ENCODE measurements at places on chromosomes 4 and X.
A peak's percentile ranks its signal among the peaks of the same experiment; 100 is the strongest.

DNA sequence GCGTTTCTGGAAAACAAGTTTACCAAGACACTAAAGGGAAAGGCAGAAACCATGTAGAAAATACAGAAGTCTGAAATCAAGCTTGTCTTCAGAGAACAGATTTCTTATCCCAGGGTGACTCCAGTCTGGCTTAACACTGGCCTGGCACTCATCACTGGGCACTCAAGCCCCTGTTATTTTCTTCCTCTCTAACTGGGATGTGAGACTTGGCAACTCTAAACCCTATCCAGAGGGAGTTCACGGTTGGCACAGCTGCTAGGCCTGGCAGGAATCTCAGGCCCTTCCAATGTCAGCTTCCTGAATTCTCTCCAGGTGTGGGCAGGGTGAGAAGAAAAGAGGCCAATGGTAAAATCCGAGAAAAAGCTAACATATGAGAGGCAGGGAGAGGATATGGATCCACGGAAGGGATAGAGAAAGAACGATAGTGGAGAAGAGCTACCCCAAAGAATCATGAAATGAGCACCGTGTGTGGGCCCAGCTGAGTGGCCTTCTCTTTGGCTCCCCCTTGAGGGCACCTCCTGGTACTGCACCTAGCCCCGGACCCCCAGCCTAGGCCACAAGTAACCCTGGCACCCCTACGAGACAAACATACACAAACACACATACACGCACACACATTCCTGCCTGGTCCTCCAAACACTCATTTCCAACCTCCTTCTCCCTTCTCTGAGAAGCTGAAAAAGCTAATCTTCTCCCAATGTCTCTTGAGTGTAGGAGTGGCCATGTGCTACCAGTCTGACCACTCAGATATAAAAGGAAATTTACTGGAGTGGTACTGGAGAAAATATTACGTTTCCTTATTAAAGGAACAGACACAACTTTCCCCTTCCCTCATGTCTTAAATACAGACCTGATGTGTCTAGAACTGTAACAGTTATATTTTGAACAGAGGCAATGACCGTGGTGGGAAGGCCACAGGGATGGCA is 16.6 kb upstream of the PTCHD1 start:
- peak; percentile 57 for DNase-seq

- DNase-seq = no peak
Observed at GRCh38 chr4:185480016-185480732, 8.6 kb upstream of the CCDC110 start.

- no peak for DNase-seq
Observed at GRCh38 chr4:112859456-112860184, 189.8 kb upstream of the ANK2 start.

GRCh38 chrX:46642145-46642544 is 68.6 kb downstream of the CHST7 start:
- no peak for DNase-seq

DNA sequence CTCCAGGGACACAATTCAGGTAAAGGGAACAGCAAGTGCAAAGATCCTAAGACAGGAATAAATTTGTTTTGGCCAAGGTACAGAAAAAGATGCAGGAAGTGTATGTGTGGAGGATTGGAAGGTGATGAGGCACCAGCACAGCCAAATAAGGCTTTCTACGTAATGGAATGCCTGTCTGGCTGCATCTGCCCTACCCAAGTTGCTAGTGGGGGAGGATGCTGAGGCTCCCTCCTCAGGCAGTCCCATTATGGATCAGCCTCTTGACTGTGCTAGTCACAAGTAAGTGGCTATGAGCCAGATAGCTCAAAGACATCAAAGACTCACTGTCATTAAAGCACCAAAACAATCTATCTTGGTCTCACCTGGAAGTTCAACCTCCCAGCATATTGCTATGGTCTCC is 300.9 kb upstream of the FAT4 start:
- DNase-seq = no peak

DNA sequence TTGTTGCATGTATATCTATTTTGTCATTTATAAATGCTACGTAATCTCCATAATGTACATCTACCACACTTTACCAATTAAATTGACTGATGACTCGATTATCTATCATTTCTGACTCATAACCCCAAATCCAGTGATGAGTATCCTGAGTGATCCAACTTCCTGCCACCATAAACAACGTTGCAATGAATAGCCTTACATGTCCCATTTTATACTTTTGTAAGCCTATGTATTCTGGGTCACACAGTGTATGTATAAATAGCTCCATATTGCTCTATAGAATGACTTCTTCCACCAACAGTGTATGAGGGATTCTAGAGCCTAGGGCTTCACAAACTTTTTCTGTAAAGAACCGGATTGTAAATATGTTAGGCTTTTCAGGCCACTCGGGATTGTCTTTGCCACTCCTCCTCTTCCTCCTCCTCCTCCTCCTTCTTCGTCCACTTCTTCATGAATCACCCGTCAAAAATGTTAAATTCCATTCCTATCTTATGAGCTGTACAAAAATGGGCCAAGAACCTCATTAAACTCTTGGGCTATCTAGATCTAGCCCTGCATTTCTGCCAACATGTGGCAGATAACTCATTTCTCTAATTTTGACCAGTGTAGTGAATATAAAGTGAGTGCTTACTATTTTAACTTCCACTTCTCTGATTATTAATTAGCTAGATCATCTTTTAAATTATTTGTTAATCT is 672.2 kb upstream of the AMOT start:
- DNase-seq = no peak

- no peak for DNase-seq
Observed at GRCh38 chr4:67456577-67457196, 88.6 kb downstream of the CENPC start.

DNA sequence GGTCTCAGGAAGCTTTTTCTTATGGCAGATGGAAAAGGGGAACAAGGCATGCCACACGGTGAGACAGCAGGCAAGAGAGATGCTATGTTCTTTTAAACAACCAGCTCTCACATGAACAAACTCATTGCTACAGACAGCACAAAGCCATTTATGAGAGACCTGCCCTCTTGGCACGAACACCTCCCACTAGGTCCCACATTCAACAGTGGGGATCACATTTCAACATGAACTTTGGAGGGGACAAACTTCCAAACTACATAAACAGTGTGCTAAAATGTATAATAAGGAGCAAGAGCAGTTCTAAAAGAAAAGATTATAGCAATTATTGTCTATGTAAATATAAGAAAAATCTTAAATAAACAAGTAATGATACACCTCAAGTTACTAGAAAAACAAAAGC is 391.8 kb upstream of the CPXCR1 start:
- DNase-seq = no peak

- DNase-seq = no peak
Observed at GRCh38 chr4:97330917-97331316, 812.4 kb downstream of the STPG2 start.

DNA sequence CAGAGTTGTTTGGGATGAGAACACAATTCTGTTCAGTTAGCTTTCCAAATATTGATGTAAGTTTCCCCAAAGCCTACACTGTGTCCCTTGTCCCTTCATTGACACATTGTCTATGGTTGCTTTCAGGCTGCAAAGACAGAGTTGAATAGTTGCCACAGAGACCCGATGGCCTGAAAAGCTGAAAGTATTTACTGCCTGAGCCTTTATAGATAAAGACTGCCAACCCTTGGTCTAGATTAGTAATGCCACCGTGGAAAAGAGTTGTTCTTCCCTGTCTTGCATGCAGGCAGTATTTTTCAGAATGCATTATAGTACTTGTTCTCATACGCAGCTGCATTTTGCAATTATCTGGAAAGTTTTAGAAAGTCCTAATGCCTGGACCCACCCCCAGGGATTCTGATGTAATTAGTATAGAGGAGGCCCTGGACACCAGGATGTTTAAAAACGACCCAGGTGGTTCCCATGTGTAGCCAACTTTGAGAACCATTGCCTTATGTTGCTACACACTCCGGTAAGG is 180.8 kb downstream of the FRMPD4 start:
- DNase-seq = no peak

DNA sequence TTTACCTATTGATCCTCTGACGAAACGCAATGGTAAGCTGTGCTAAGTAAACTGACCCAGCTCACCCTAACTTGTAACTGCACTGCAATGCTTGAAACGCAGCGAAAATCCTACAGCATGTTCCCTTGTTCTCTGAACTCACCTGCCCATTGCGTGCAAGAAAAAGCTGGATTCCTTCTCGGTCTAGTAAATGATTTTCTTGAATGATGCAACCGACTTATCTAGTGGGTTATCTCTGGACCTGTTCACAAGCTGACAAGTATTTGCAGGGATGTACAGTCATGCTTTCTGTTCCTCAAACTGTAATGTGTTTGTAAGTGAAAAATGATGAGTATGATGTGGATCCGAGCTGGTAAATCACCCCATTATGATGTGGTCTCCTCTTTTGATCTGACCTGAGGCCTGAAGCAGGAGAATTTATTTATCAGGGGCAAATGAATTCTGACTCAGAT is 140.1 kb downstream of the BTC start:
- DNase-seq = no peak

- DNase-seq = peak; percentile 85
Observed at GRCh38 chr4:81351654-81352445, 119.9 kb downstream of the RASGEF1B start.

DNA sequence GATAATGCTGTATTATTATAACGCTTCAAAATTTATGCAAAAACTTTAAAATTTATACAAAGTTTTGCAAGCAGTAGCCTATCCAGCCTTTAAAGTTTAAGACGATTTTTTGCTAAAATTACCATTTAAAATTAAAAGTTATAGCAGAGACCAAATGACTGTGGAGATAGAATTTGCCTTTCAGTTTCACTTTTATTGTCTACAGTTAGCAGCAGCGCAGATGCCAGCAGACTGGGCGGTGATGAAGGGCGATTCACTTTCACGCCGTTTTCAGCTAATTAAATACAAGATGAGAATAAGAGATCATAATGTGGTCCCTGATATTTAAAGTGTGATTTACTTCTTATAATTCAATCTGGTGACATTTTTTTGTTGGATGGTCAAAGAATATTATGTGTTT is 1381.5 kb upstream of the ADGRL3 start:
- no peak for DNase-seq

DNA sequence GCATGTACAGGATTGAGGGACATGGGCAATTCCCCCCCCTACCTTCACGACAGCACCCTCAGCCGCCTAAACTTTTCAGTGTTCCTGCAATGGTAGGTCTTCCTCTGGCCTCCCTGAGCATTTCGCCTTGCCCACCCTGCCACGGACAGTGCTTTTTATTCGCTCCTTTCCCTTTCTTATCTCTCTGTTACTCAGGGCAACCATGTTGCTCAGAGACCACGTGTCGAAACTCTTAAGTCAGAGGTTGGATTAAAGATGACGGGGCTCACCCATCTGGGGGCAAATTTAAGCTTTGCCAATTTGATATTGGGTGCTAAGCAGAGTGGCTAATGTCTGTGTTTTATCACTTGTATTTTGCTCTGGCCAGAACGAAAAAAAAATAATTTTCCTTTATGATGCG is 20.4 kb downstream of the TENM3 start:
- no peak for DNase-seq

DNA sequence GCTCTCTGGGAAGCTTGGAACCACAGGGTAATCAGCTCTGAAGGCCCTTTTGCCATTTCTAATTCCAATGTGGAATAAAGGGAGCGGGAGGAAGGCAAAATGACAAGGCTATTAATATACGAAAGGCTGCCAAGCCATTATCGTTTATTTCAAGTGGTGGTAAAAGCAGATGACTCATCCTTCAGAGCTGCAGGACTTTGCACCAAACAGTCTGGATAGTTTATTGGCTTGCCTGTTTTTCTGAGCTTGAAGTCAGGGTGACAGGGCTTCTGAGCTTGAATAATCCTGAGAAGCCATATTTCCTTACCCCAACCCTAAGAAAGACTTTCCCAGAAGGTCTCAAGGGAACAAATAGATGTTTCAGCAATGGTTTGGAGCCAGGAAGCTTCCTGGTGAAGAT is 7.7 kb upstream of the GABRE start:
- DNase-seq = no peak

DNA sequence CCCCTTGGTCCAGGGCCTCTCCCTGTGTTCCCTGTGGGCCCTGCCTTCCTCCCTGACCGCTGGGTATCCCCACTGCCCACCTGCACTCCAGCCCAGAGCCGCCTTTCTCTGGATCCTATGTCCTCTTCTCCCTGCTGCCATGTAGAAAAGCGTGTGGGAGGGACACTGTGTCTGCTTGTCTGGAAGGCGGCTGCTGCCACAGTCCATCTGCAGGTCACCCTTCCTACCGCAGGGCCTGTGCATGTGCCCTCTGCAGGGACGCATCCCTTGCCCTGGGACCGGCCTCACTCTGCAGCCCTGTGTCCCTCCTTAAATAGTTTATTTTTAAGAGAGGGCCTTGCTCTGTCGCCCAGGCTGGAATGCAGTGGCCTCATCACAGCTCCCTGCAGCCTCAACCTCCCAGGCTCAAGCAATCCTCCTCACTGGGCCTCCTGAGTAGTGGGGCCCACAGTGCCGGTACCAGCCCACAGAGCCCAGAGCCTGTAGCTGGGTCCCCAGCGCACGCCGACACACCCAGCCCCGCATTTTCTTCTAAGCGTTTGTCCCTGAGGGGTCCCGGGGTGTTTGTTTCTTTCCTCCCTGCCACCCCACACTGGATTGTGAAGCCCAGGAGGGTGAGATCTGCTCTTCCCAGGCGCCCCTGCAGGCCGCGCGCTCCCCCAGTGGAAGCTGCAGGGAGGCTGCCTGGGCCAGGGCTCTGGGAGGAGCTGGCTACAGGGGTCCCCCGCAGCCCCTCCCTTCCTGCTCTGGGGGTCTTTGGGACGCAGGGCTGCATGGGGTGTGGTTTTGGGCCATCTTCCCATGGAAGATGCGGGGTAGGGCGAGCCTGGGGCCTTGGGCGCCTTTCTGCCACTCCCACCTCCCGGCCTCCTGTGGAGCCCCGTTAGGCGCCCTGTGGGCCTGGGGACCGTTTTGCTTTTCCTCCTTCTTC is 12.8 kb upstream of the NAT8L start:
- no peak for DNase-seq

DNA sequence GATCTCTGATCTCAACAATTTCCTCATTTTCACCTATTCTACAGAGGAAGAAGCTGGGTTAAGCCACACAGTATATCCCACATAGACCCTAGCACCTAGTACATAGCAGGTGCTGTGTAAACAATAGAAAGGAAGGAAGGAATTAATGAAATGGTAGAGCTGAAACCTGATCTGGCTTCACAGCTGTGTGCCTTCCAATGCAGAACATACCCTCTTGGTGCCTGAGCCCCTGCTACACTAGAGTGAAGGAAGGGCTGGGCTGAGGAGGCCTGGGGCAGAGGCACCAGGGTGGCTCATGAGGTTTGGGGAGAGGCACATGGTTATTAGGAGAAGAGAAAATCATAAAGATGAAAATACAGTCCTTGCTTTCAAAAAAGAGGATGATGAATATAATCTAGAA is 21.3 kb downstream of the LRRC66 start:
- DNase-seq = no peak

GRCh38 chr4:88820698-88821415 is 123.2 kb upstream of the NAP1L5 start:
- DNase-seq = no peak

- DNase-seq = no peak
Observed at GRCh38 chr4:57320849-57321248, 210.7 kb upstream of the IGFBP7 start.

GRCh38 chr4:153223427-153223801 is 19.2 kb downstream of the TRIM2 start:
- DNase-seq = no peak

- no peak for DNase-seq
Observed at GRCh38 chrX:134971926-134972325, 18.9 kb upstream of the SMIM10 start.

- DNase-seq = peak; percentile 67
Observed at GRCh38 chr4:38759113-38759789, 23.5 kb downstream of the TLR10 start.

GRCh38 chr4:14952352-14952751 is 49.9 kb upstream of the CPEB2 start:
- DNase-seq = no peak

- DNase-seq = no peak
Observed at GRCh38 chr4:181792641-181793040, 450.6 kb upstream of the TENM3 start.

All from WTC11 (cell line).